ENCODE measurements at places on chromosomes 1 and 21.

DNA sequence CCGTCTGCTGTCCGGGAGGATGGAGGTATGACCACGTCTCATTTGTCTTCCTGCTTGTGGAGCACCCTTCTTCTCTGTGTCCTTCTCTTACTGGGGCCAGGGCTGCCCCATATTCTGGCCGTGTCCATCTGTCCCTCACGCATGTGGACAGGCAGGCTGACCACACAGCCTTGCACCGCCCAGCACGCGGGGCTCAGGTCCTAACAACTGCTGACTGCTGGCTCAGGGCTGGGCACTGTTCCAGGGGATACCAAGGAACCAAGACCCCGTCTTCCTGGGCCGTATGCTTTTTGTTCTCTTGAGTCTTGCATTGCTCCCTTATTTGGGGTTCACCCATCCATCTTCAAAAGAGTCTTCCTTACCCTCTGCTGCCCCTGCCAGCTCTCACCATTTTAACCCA is 17.5 kb upstream of the SPSB1 start:
- no peak for DNase-seq

DNA sequence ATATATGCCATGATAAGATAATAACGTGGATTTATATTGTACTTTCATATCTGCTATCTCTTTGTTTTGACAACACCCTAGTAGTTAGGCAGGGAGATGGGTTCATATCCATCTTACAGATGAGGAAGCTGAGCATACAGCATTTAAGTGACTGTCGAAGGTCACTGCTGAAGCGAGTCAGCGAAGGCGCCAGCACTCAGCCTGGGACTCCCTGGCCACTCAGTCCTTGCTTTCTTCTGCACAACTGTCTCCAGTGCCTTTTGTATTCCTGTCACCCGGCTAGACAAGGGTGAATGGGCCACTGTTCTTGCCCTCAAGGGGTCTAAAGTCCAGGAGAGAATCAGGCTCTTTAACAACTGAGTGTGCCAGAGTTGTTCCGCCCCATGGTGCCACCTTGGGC is 3.1 kb downstream of the ARHGEF10L start:
- no peak for DNase-seq

DNA sequence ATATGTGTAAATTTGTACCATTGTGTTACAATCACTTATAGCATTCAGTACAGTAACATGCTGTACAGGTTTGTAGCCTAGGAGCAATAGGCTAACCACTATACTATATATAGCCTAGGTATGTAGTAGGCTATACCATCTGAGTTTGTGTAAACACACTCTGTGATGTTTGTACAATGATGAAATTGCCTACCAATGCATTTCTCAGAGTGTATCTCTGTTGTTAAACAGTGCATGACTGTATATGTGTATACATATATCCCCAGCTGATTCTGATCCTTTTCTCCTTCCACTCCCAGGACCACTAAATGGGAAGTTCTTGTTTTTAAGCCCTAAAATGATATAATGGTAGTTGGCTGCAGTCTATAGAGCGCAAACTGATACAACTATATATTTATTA is 7.8 kb downstream of the GNPAT start:
- no peak for DNase-seq

DNA sequence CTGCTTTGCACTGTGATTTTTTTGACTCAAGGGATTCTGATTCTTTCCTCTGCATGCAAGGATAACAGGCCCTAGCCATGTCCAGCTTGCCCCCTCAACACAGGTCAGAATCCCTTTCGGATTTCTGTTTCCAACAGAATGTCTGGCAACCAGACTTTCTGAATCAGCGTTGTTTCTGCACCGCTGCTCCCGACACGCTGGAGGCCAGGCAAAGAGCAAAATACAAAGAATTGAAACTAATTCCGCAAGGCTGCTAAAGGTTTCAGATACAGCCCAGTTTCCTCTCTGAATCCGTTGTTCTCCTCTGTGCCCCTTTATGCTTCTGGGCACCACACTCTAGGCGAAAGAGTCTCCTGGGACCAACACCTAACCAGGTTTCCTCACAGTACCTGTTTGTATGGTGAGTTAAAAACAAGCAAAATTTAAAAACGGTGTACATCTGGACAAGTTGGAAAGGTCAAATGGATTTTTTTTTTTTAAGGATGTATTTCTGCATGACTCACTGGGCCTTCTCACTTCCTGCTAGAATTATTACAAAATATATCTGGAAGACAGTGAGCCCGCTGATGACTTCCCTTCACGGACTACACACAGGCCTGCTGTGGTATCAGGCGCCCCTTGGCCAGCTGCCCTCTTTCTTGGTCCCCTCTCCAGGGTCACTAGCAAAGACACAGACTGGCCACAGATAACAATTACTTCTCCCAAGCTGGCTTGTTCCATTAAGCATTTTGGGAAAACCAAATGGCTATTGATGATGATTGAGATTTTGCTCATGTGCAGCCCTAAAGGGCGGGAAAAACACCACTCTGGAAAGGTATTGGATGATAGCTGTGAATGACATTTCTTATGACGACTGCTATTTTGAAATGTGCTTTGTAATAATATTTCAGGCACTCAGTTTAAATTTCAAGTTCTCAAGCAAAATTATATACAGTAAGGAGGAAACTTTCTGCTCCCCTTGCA is 118.3 kb downstream of the TGFB2 start:
- DNase-seq, result peak; percentile 34

DNA sequence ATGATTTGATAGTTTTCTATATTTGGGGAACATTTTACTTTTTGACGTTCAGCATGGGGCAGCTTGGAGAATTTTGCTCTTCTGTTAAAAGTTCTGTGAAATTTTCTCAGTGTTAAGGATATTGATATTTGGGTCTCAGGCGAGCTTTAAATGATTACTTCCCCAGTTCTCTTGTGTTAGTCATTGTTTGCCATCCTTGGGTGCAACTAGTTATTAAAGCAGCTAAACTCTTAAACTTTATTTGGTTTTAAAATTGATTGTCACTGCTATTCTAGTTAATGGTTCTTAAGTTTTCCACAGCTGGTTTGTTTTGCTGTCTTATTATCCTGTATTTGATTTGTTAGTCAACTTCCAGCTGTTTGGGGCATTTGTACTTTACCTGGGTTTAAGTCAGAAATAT is 9.0 kb downstream of the COG2 start:
- no peak for DNase-seq

GRCh38 chr1:226912587-226913176 is 27.4 kb upstream of the COQ8A start:
- DNase-seq, result peak; percentile 27

DNA sequence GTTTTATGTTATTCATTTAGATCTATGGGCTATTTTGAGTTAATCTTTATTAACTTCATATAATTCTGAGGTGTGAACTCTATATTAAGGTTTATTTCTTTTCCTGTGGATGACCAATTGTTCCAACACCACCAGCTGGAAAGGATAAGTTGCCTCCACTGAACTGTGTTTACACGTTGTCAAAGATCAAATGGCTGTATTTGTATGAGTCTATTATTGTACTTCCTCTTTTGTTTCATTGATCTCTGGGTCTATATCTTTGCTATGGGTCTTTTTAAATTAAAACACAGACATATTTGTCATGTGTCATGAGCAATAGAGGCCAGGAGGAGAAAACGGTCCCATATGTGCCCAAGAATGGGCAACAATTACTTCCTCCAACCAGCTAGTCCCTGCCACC is 5.2 kb upstream of the MAB21L3 start:
- DNase-seq, result no peak

DNA sequence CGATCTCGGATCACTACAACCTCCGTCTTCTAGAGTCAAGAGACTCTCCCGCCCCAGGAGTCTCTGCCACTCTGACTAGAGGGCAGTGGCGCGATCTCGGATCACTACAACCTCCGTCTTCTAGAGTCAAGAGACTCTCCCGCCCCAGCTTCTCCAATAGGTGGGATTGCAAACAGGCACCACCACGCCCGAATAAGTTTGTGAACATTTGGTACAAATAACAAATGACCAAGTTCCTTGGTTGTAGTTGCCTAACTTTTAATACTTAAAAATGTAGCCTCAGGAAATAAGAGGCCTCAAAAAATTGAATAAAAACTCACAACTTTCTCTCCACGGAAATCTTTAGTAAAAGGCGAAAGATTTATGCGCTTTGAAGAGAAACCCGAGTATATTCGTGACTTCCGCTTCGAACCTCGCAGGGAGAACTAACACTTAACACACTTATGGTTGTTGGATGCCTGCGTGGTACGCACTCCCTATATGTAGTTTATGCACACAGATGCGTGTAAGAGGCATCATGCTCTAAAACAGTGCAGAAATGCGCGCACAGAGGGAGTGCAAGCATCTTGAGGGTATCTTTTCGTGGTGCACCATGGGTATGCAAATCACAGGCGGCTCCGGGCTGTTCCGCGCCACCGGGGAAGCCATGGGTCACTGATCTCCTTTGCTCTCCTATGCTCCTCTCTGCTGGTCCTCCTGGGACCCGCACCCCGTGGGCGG is 11.4 kb downstream of the BTBD19 start:
- peak; percentile 86 for DNase-seq

DNA sequence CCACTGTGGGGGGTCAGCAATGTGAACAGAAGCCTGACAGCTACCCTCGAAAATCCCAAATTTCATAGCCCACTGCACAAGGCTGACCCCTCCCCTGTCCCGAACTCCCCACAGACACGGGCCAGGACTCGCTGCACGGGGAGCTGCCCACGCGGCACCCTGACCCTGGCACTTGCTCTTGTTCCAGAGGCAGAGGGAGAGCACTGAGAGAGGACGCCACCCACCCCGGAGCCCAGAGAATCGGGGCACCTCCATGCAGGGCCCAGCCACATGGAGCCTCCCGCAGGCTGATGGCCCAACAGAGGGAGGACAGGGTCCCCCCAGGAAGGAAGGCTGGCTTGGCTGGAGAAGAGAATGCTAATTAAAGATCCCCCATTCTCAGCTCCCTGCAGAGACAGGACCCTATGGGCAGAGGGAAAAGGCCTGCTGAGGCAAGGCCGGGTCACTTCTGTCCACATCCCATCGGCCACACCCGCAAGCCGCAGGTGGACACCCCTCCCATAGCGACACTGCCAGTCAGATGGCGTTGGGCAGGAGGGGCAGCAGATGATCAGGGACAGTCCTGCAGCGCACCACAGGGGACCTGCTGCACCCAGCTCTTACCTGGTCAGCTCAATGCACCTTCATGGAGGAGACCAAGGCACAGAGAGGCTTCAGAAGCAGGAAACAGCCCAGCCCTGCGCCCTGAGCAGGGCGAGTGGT is 136.9 kb downstream of the NPHP4 start:
- DNase-seq, result no peak

DNA sequence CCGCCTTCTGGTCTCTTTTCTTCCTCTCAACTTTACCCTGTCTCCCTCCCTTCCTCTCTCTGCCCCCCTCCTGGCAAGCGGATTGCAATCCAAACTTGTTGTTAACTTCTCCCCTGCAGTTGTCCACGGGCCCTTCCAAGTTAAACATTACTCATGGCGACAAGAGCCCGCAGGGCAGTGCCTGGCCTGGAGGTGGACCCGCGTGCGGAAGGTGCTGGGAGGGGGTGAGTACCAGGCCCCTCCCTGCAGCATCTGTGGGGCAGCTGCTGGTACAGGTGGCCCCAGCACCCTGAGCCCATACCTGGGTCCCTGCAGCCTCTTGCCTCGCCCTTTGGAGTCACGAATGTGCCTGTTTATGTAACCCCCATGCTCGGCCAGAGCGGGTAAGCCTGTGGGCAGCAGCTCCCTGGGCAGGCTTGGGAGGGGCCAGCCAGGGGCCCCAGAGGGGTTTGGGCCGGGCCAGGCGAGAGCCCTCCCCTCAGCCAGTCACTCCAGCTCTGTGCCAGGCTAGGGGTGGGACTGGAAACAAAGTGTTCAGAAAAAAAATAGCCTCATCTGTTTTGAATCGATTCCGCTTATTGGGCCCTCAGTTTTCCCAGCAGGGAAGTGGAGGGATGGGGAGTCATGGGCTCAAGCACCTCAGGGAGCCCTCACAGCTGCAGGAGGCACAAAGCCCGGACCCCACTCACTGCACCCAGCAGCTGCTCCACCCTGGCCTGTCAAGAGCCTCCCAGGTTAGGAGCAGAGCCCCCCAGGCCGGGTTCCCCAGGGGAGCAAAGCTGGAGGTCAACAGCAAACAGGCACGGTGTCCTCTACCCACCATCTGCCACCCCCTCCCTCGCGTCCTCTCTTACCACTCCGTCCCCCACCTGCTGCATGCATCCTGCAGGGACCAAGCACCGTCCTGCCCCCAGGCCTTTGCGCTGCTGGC is 14.0 kb upstream of the FAAP20 start:
- DNase-seq, result no peak

- DNase-seq, result no peak
These were observed 133.4 kb downstream of the PTGER3 start for GRCh38 chr1:70914224-70914623.

DNA sequence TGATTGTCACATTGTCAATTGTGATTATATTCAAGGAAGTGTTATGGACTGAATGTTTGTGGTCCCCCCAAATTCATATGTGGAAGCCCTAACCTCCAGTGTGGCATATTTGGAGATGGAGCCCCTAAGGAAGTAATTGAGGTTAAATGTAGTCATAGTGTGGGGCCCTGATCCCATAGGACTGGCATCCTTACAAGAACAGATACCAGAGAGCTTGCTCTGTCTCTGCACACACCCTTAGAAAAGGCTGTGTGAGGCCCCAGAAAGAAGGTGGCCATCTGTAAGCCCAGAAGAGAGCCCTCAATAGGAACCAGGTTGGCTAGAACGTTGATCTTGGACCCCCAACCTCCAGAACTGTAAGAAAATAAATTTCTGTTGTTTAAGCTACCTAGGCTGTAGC is 28.1 kb downstream of the VANGL1 start:
- no peak for DNase-seq

DNA sequence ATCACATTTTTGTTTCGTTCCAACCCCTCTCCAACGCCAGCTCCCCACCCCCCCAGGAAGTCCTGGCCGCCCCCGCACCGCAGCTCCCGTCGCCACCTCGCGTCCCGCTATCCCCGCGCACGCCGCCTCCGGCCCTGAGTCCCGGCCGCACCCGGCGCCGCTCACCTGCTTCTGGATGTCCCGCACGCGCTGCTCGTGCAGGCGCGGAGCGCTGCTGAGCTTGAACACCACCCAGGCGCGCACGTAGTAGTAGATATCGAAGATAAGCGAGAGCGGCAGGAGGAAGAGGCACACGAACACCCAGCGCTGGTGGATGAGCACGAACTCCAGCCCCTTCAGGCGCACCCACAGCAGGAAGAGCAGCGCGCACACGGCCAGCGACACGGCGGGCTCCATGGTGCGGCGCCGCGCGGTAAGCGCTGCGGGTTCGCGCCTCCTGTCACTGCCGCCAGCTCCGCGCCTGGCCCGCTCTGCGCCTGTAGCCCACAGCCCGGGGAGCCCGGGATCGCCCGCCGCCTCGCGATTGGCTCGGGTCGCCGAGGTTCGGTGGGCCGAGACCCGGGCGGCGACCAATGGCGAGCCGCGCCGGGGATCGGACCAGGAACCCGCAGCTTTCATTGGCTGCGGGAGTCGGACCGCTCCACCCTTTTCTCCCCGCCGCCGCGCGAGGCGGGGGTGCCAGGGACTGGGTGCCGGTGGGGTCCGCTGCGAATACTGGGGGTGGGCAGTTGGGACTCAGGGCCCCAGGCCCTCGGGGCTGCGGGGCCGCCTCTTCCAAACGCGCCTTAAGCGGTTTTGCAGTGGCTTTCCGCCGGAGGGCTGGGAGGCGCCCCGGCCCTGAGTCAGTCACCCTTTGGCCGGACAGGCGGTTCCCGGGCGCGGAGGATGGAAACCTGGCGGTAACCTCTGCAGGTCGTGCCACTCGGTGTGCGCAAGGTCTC is at the start of gene DHCR24:
Gene DHCR24 (minus strand): TSS at position 472 of the 941 bp plus-strand sequence. CDS start 76 bp downstream, at position 396.
- DNase-seq, result peak; percentile 75

GRCh38 chr21:37845535-37845934 is 70.7 kb downstream of the KCNJ6 start:
- DNase-seq, result no peak

All from CD4-positive, alpha-beta T cell treated with Interleukin-1 beta for 1 hour (primary cell).